ENCODE measurements at places on chromosomes 2 and 18. TPM values are rescaled to one million over a fixed set of nuclear protein-coding genes. Genes with fewer than 3 reads are reported as not detected.

GRCh38 chr2:174334781-174335251, at the start of gene SP9:
Gene SP9, plus strand, starts transcription at chr2:174334954. Its CDS starts 139 bp downstream, at chr2:174335093.
- DNase-seq, result peak; percentile 45

DNA sequence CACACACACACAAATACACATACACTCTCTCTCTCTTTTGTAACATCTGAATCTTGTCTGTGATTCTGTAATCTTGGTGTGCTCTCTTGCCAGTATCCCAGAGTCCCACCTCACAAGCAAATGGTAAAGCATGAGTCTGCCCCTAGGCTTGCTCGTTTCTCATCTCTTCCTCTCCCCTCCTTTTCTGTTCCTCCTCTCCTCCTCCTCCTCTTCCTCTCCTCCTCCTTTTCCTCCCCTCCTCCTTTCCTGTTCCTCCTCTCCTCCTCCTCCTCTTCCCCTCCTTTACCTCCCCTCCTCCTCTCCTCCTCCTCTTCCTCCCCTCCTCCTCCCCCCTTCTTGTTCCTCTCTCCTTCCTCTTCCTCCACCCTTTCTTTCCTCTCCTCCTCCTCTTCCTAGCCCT, 59.0 kb downstream of the TNFRSF11A start:
- no peak for DNase-seq

Gene SLC23A3
- 2.3 TPM for total RNA-seq

Gene UGT1A10
- total RNA-seq, result not detected

- DNase-seq, result no peak
Observed at GRCh38 chr2:21289989-21290388, 166.2 kb downstream of the TDRD15 start.

Gene FAM237A
- total RNA-seq, result not detected

DNA sequence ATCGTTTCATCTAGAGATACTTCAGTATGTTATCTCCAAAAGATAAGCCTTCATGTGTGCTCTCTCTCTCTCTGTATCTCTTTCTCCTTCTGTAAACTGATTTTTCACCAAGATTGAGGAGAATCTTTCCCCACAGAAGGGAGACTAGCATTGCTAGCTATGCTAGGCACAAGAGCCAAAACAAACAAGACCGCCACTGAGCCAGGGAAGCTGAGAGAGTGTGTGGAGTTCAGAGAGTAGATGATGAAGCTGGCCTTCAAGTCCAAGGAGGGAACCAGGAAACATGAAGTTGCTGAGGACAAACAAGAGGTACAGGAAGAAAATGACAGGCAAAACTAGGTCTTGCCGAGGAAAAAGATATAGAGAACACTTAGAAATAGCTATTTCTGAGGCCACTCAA, 23.4 kb downstream of the DAPL1 start:
- no peak for DNase-seq

Gene ZAP70
- total RNA-seq, result 180 TPM

Gene IL1A
- total RNA-seq, result 3.1 TPM

Gene SUCLG1
- 72.7 TPM for total RNA-seq

Gene MC5R
- not detected for total RNA-seq

Gene RTTN
- 26.6 TPM for total RNA-seq

Gene MGAT4A
- total RNA-seq, result 65.2 TPM

DNA sequence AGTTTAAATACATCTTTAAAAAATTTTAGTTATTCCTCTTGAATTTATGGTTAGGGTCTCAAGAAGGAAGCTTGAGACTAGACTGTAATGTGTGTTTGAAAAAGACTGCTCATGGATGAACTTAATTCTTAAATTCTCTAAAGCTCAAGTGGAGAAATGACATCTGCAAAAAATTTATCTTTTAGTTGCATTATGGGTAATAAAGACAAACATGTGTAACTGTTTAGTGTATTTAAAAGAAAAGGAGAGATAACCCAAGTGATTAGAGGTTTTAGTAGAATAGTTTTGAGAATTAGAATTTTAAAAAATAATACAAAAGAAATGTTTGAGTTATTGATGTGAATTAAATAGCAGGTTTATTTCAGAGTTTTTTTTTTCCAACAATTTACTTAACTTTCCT, 36.7 kb downstream of the GALNT1 start:
- no peak for DNase-seq

- no peak for DNase-seq
Observed at GRCh38 chr18:23634692-23635091, 28.0 kb downstream of the ANKRD29 start.

DNA sequence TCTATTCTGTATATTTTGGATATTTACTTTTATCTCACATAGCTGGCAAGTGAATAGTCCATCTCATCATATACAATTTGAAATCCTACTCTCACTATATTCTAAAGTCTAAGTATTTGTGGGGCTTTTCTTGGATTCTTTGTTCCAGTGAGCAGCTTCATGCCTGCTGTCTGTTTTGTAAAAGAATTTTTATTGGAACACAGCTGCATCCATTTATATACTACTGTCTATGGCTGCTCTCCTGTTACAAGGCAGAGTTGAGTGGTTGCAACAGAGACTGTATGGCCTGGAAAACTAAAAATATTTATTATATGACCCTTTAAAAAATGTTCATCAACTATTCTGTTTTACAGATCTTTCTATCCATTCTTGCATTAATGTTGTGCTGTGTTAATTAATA, 193.3 kb upstream of the KLHL14 start:
- no peak for DNase-seq

- no peak for DNase-seq
Observed at GRCh38 chr18:72201032-72201431, 343.1 kb downstream of the CBLN2 start.

DNA sequence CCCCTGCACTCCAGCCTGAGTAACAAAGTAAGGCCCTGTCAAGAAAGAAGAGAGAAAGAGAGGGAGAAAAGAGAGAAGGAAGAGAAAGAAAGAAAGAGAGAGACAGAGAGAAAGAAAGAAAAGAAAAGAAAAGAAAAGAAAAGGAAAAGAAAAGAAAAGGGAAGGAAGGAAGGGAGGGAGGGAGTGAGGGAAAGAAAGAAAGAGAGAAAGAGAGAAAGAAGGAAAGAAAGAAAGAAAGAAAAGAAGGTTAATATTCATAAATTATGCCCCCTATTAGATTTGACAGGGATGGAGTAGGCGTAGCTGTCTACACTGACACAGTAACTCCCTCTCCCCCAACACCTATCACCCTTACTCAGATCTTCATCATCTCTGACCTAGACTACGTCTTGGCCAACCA, 202.3 kb downstream of the SP3 start:
- DNase-seq, result no peak

Gene LIPG
- not detected for total RNA-seq

- no peak for DNase-seq
Observed at GRCh38 chr18:31619291-31619690, 27.6 kb downstream of the TTR start.

- DNase-seq, result no peak
Observed at GRCh38 chr2:109379507-109379906, 234.3 kb downstream of the SEPTIN10 start.

- DNase-seq, result no peak
Observed at GRCh38 chr2:46695283-46695682, 215.9 kb downstream of the TMEM247 start.

Gene LTBP1
- total RNA-seq, result not detected

DNA sequence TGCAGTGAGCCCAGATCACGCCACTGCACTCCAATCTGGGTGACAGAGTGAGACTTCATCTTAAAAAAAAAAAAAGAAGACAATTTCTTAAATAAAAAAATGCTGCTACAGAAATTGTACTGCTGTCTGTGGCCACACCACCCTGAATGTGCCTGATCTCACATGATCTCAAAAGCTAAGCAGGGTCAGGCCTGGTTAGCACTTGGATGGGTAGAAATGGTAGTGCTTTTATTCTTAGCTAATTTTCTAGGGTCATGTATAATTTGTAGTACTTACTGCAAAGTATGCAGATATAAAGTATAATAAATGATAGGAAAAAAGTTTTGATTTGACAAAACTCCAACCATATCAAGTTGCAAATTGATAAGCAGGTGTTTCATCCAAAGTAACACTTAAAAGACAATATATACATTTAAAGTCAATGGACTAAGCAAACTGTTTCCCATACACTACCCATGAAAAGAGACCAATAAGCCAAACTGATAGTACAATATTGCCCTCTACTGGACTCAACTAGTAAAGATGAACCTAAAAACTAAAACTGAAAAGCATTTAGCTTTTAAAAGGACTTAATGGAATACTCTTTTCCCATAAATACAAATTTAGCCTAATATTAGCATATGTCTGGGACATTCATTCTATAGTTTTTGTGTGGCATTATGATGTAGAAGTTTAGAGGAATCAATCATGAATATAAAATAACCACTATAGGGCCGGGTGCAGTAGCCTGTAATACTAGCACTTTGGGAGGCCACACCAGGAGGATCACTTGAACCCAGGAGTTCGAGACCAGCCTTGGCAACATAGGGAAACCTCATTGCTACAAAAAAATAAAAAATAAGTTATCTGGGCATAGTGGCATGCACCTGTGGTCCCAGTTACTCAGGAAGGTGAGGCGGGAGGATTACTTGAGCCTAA, 18.6 kb upstream of the PEX13 start:
- DNase-seq, result no peak

DNA sequence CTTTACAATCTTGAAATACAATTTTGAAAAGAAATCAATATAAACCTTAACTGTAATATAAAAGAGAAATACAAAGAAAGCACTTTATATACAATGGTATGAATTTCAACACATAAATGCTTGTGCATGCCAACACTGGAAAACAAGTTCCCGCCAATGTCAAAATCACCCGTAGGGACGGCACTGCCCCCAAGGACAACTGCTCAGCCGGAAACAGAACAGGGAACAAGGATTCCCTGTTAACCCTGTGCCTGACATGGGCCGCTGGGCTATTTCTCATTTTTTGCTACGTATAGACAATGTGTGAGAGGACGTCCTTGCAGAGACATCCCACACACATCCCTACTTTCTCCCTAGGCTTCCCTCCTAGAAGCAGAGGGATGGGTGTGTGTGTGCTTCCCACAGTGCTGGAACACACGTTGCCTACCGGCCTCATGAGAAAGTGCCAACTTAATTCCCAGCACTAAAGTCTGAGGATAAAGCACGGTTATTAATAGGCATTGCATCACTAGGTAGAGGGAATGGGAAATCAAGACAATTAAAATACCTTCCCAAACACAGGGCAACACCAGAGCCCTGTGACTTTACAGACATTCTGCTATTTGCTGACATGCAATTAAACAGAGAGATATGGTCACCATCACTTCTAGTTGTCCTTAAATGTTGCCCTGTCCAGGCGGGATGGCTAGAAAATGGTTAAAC, 14.4 kb downstream of the AFG3L2 start:
- DNase-seq, result no peak

- no peak for DNase-seq
Observed at GRCh38 chr2:72780477-72780876, 45.4 kb downstream of the EXOC6B start.

DNA sequence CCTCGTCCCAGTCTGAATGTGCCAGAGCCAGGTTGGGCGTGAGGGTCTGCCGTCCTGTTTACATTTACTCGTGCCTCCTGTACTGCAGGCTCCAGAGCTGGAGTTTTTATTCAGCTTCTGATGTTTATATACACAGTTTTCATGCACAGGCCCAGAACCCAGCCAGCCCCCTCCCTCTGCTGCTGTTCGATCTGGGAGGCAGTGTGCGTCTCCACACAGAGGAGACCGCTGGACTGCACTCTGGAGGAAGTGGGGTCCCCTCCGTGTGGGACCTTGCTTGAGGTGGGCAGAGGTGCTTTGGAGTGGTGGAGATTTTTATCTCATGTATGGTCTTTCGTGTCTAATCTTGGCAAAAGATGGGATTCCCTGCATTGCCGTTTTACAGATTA, 90.6 kb downstream of the GLI2 start:
- no peak for DNase-seq

DNA sequence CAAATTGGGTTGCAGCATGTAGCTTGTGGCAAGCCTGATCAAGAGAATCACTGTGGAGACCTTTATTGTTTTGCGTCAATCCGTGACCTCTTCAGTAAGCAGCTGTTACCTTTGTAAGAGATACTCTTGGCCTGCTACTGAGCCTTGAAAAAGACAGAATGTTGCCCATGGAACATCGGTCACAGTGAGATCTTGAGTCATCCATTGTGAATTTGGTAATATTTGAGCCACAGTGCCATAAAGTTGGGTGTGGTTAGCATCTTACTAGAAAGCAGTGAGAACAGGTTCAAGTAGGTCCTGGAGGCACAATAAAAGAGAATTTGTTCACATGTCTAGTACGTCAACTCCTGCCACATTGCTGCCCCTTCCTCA, 12.7 kb upstream of the EFR3B start:
- no peak for DNase-seq

GRCh38 chr2:216696321-216696720, 972 bp upstream of the IGFBP5 start:
- DNase-seq, result no peak

Gene PLCD4
- 0.16 TPM for total RNA-seq

DNA sequence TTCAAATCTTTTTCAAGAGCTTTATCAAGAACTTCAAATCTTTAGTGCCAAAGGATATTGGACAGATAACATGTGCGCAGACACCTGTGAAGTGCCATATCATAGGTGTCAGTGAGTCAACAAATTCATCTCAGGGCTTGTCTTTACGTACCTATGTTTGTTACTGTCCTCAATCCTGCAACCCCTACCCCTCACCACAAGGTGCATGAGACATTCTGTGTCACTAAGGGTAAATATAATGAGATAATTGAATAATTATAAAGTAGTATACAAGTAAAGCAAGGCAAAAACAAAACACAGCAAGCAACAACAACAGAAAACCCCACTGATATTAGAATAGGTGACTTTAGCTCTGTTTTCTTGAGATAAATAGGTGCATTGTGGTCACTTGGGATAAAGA, 1495.8 kb upstream of the TMEFF2 start:
- DNase-seq, result no peak

Gene CXCR1
- not detected for total RNA-seq

Gene TSPYL6
- total RNA-seq, result not detected

Gene BOLL
- total RNA-seq, result not detected

DNA sequence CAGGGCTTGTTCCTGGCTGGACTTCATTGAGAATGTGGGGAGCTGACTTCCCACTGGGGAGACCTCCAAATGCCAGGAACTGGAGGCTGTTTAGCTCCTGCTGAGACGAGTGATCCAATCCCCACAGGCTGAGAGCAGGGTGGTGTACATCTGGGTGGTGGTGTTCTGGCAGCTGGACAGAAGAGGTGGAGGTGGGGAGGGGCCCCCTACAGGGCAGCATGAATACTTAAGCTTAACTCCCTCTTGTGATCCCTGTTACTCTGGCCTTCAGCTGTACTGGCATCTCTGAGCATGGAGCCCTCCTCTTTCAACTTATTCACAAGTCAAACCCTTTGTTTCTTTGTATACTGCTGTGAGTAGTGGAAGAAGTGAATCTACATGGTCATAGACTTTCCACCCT, 167.8 kb upstream of the LYPD1 start:
- DNase-seq, result no peak

GRCh38 chr2:10027660-10028330, 15.6 kb upstream of the KLF11 start:
- no peak for DNase-seq

Gene SLC4A5
- 1.9 TPM for total RNA-seq

GRCh38 chr2:215320102-215320501, 8.2 kb downstream of the ATIC start:
- DNase-seq, result no peak

Gene ALKAL2
- not detected for total RNA-seq

Gene CDKL4
- total RNA-seq, result 0.31 TPM

Gene ZNF804A
- not detected for total RNA-seq

Measured in CD8-positive, alpha-beta memory T cell (primary cell).